CD4-positive, alpha-beta T cell treated with Interleukin-15 for 1 hour (primary cell): ENCODE measurements at places on chromosomes 16 and 17.
A peak's percentile ranks its signal among the peaks of the same experiment; 100 is the strongest.

- DNase-seq: peak; percentile 14
Observed at GRCh38 chr17:79944821-79945391, 90.8 kb downstream of the TBC1D16 start.

GRCh38 chr16:72715267-72715666 lies 332.7 kb downstream of the ZFHX3 start:
- no peak for DNase-seq

GRCh38 chr17:31570951-31571892 lies 179.7 kb downstream of the RAB11FIP4 start:
- no peak for DNase-seq

DNA sequence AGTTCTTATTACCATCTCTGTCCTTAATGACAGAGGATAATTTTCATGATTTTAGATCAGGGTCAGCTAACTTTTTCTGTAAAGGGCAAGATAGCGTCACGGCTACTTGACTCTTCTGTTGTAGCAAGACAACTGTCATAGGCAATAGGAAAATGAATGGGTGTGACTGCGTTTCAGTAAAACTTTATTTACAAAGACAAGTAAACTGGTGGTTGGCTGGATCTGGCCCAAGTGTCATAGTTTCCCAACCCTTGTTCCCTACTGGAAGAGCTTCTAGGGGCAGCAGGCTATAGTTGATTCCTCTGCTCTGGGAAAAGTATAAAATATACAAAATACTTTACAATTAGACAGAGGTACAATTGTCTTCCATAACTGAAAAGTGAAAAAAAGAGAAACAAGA lies 50.6 kb upstream of the VPS4A start:
- DNase-seq: no peak

GRCh38 chr17:77437747-77438146 lies 297.0 kb downstream of the SEC14L1 start:
- no peak for DNase-seq

DNA sequence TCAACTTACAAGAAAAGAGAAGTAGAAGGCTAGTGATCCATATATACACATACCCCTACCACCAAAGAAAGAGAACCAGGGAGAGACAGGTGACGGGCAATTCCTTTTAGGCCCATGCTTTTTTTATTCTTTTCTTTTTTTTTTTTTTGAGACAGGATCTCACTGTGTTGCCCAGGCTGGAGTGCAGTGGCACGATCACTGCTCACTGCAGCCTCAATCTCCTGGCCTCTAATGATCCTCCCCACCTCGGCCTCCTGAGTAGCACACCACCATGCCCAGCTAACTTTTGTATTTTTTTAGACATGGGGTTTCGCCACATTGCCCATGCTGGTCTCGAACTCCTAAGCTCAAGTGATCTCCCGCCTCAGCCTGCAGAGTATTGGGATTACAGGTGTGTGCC lies 4.8 kb downstream of the HSPB9 start:
- no peak for DNase-seq

DNA sequence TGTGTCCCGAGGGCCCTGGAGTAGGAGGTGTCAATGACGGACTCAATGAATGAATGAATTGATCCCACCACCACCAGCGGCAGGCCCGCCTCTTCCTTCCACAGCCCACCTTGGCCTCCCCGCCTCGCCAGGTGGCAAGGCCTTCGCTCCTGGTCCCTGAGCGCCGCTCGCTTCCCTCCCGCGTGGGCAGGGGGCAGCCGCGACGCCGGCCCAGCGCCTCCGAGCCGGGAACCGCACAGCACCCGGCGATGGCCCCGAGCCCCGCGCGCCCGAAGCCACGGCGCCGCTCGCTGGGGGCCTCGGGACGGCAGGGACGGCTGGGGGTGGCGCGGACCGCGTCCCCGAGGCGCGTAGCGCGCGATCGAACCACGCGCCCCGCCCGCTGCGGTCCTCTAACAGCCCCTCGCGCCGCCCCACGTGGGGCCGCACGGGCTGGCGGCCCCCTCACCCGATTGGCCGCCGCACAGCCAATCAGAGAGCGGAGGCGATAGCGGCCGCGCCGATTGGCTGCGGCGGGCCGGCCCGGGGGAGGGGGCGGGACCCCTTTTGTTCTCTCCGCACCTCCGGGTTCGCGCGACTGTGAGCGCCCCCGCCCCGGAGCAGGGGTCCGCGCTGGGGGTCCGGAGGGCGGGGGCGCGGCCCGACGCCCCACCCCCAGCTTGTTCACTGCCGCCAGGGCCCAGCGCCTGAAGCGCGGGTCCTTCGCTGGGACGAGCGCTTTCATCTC lies 31.4 kb downstream of the ACTG1 start:
- peak; percentile 81 for DNase-seq

GRCh38 chr17:82952019-82952418 lies 112.2 kb upstream of the ZNF750 start:
- no peak for DNase-seq

- no peak for DNase-seq
Observed at GRCh38 chr16:27486344-27486743, 63.4 kb downstream of the GTF3C1 start.

DNA sequence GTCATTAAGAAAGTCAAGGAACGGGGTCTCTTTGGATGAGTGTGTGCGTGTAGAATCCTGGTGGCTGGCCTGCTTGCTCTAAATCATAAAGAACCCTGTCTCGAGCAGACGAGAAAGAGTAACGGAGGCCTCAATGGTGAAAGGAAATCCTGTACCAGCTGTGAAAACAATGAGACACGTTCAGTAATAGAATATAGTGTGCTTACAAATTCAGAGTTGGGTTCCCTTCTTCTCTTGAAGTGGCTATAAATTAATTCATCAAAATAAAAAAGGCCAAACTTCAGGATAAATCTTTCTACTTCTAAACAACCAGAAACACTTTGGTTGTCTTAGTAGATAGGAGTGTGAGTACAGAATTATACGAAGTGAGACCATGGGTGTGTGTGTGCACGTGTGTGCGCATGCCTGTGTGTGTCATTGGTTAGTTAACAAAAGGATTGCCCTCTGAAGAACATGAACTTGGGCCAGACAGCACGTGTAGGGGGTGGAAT lies 48.5 kb downstream of the WWOX start:
- DNase-seq: no peak

DNA sequence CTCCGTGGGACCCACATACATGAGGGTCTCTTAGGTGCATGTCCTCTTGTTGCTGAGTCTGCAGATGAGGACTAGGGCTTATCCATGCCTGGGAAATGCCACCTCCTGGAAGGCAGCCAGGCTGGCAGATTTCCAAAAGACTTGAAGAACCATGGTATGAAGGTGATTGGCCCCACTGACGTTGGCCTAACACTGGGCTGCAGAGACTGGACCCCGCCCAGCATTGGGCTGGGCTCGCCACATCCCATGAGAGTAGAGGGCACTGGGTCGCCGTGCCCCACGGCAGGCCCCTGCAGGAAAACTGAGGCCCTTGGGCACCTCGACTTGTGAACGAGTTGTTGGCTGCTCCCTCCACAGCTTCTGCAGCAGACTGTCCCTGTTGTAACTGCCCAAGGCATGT lies 38.2 kb upstream of the IL21R start:
- no peak for DNase-seq

GRCh38 chr16:66116163-66117002 lies 250.1 kb upstream of the CDH5 start:
- DNase-seq: no peak

- DNase-seq: no peak
Observed at GRCh38 chr16:13325396-13325795, 424.0 kb downstream of the SHISA9 start.

GRCh38 chr16:10752843-10753523 lies 9.3 kb downstream of the NUBP1 start:
- peak; percentile 58 for DNase-seq

DNA sequence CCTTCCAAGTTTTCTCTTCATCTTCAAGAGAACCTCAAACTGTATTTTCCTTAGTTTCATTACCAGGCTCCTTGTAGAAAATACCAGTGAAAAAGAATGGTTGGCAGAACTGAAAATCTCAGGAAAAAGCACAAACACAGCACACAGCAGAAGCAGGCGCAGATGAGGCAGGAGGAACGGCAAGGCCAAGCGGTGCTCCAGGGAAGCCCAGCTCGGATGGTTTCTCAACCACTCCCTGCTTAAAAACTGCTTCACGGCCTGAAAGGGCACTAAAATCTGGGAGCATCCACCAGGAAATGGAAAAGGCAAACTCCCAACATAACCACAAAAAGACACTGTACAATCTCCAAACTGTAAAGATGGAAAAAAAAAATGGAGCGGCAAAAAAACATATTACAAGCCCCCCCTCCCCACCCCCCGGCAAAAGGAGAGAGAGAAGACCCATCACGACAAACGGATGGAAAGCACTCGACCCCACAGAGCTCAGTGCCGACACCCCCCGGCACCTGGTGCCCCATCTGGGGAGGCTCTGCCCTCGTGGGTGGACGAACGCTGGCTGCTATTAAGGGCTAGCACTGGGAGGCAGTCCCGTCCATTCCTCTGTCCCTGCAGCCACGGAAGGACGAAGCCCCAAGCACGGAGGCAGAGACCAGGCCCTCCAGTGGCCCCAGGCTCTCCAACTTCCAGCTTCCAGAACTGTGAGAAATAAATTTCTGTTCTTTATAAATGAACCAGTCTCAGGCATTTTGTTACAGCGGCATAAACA lies 127.5 kb downstream of the ZNF778 start:
- DNase-seq: no peak

DNA sequence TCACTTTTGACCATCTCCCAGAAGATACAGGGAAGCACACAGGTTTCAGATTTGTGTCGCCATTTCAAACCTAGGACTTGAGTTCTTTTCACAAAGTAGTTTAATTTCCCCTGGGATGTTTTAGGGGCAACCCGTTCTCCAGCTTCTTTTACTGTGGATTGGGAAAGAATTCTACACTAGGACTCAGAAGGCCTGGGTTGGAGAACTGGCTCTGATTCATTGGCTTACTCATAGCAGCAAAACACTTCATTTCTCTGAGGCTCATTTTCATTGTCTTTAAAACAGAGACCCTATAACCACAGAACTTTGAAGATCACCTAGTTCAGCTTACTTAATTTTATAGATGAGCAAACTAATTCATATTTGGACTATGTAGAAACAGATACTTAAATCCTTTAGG lies 175.9 kb upstream of the SALL1 start:
- DNase-seq: no peak

GRCh38 chr16:46843898-46844642 lies 13.1 kb upstream of the C16orf87 start:
- peak; percentile 26 for DNase-seq

GRCh38 chr17:290121-290521 lies 62.5 kb downstream of the RPH3AL start:
- no peak for DNase-seq

DNA sequence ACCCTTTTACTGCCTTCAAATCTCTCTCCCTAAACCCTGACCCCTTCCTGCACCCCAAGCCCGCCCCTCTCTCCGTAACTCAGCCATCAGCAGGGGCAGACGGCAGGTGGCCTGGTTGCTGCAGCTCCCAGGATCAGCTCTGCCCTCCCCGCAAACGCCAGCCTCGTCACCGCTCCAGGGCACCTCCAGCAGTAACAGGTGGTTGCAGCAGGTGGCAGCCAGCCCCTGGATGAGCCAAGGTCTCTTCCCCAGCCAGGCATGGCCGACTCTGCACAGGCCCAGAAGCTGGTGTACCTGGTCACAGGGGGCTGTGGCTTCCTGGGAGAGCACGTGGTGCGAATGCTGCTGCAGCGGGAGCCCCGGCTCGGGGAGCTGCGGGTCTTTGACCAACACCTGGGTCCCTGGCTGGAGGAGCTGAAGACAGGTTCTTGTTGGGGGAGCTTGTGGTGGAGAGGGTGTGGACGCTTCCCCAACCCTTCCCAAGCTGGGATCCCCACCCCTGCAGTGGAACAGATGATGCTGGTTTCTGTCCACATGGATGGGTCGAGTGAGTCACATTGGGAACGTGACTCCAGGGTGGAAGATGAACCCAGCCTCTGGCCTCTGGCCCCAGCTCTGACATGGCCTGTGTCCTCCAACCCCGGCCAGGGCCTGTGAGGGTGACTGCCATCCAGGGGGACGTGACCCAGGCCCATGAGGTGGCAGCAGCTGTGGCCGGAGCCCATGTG lies 558 bp downstream of the HSD3B7 start:
- DNase-seq: no peak

- DNase-seq: no peak
Observed at GRCh38 chr16:23222929-23223328, 40.4 kb downstream of the SCNN1G start.

GRCh38 chr17:75144816-75145512 lies 9.3 kb downstream of the JPT1 start:
- no peak for DNase-seq

GRCh38 chr17:31825961-31826691 lies 32.9 kb downstream of the COPRS start:
- no peak for DNase-seq

DNA sequence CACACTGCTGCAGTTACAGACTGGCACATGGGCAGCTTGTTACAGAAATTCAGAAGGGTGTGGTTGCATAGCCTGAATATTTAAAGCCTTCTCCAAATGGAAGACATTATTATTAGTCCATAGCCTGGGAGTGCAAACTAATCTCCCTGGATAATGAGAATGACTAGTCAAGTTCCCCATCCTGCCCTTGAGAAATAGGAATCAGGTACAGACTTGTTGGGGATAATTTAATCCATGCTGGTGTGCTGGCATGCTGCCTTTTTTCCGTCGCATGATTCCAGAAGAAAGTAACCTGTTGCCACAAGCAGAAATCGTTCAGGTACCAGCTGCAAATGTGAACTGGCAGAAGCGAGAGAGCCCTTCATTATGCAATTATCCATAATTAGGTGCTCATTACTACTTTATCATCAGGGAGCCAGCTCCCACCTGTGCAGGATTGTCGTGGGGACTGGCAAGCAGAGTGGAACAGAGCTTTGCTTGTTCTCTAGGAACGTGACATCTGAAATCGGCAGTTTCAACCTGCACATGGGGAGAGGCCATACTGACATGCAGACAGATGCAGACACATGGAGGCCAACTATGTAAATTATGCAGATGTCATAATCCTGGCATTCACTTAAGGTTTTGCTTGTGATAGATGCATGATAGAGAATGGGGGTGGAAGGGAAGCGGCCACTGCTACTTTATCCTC lies 419.4 kb downstream of the PMP22 start:
- no peak for DNase-seq

DNA sequence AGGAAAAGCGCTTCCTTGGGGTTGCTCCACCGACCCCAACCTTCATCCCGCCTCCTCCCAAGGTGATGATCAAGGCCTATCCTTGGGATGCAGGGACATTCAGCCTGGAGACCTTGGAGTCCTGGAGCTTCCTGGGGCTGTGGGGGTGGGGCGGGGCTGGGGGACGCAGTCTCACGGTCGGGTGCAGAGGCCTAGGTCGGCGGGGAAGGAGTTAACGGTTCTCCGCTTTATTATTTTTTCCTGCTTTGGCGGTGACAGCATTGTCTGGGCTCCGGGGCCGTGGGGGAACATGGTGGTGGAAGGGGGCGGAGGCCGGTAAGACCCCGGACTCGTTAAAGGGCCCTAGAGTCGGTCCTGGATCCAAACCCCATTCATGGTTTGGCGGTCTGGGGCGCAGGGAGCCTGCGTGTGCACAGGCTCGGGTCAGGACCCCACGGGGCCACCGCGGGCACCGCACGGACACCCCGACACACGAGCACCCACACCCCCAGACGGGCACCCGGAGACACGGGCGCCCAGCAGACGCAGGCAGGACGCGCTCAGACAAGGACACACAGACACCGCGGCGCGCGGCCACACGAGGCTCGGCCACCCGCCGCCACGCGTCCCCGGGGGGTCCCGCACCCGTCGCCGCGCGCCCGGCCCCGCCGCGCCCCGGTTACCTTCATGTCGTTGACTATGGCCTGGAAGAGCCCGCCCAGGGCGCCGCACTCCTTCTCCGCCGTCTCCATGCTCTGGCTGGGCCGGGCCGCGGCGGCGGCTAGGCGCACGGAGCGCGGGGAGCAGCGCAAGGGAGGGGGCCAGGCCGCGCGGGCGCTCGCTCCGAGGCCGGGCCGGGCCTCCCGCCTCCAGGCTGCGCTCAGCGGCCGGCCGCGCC lies 554 bp downstream of the MTSS2 start:
- DNase-seq: no peak

- DNase-seq: no peak
Observed at GRCh38 chr16:2470603-2471015, 488 bp upstream of the NTN3 start.
